ENCODE measurements at places on chromosomes 3 and 15.

DNA sequence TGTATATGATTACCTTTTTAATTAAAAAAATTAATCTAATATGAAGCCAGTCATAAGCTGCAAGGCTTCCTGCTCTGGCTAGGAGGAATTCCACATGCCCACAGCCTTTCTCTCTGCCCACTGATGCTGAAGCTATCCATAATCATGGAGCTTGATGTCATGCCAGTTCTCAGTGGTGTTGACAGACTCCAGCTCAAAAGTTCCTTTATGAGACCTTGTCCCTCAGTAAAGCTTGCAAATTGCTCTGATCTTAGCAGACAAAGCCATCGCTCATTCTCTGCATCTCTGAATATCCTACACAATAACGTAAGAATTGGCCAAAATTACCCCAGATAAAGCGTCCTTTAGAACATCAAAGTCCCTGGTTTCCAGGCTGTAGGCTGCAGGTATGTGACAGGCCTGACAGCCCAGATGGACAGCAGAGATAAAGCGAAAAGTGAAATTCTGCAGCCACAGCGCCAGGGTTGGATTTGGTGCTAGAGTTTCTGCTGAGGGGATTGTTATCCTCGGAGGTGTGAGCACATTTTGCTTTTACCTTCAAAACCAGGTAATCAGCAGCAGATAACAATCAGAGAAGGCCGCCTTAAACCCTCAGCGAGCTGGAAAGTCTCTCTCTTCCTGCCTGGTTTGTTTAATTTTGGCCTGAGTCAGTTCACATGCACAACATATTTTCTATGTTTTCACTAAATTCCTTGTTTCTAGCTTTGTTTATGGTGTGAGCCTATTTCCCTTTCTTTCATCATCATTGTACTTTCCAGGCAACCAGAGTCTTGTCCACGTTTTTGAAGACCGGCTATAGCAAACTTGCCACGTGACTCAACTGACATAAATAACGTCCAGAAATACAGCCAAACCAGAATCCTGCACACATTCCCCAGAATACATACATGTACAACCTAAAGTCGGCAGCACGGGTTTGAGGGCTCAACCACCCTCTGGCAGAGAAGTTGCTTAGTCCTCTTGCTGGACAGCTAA, 36.6 kb upstream of the ALDH1A3 start:
- DNase-seq = no peak

- no peak for DNase-seq
Measured at GRCh38 chr15:60283936-60284335, 113.8 kb downstream of the ANXA2 start.

GRCh38 chr3:194058189-194058571, 77.8 kb upstream of the HES1 start:
- DNase-seq = no peak

DNA sequence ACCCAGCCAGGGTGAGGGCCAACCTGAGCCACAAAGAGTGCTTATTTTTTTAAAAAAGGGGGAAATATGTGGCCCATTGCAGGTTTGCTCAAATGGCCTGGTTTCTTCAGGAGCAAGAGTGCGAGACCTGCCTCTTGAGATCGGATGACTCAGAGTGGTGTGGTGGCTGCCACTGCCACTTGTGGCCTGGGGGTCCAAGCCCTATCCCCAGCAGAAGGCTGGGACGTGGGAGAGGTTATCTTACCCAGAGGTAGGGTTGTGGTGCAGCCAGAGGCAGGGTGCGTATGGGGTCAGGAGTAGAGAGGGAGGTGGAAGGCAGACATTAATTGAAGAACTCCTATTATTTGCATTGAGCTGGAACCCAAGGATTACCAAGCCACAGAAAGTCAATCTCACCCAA, 83.2 kb upstream of the SMAD3 start:
- no peak for DNase-seq

- no peak for DNase-seq
Measured at GRCh38 chr3:50737193-50737905, 62.6 kb downstream of the DOCK3 start.
